ENCODE measurements at places on chromosomes 5 and 9.

DNA sequence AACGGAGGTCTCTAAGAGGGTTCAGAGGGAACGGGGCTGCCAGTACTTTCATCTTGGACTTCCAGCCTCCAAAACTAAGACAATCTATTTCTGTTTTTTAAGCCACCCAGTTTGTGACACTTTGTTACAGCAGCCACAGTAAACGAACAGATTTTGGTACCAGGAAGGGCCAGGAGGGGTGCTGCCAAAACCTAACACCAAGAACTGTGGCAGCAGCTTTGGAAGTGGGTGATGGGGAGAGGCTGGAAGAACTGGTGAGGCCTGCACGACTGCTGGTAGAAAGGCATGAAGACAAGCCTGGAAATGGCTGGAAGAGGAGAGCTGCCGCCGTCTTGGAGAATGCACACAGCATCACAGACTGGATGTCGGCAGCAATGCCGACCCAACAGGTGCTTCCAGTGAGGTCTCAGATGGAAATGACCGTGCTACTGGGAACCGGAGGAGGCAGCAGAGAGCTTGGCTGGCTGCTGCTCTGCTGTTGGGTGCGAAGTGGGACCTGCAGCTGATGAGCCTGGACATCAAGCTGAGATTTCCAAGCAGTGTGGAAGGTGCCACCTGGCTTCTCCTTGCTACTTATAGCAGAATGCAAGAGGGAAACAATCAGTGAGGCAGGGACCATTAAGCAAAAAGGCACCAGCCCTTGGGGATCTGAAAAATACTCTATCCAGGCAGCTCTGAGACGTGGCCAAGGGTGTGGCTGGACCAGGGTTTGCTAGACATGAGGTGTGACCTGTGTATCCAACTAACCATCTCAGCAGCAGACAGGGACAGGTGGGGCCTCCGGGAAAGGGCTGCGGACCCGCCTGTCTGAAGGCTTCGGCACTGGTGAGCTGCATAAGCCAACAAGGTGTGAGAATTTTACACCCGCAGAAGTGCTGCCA, 4.7 kb upstream of the TMEM210 start:
- no peak for DNase-seq

DNA sequence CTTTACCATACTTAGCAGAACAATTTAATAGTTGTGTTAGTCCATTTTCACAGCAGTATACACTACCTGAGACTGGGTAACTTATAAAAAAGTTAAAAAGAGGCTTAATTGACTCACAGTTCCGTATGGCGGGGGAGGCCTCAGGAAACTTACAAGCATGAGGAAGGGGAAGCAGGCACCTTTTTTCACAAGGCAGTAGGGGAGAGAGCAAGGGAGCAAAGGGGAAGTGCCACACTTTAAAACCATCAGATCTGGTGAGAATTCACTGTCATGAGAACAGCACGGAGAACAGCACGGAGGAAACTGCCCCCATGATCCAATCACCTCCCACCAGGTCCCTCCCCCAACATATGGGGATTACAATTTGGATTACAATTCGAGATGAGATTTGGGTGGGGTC, 269.9 kb downstream of the MTRR start:
- DNase-seq = no peak

DNA sequence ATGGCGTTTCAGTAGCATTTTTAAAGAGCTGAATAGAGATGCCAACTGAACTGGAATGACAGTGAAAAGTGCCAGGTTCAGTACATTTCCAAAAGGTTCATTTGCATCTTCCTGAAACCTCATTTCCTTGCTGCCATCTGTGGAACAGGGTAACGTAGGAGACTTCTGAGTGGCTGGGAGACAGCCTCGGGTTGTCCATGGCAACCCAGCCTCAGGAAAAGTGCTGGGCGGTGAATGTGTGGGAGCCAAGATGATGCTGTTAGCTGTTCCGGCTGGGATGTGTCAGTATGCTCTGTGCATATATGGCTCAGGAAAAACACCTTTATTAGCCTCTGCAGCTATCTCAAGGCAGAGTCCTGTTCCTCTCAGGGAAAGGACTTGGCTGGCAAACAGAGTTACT, 87.5 kb downstream of the KLHL3 start:
- DNase-seq = no peak

GRCh38 chr9:94879230-94879629, 152.7 kb downstream of the AOPEP start:
- DNase-seq = no peak

GRCh38 chr5:169411786-169412430, 111.0 kb upstream of the SLIT3 start:
- DNase-seq = no peak

GRCh38 chr9:89739511-89739910, 134.7 kb downstream of the GADD45G start:
- DNase-seq = no peak

- DNase-seq = no peak
These were observed 158.1 kb downstream of the NPR3 start for GRCh38 chr5:32869216-32869615.

GRCh38 chr5:132065951-132066701, 5.7 kb downstream of the IL3 start:
- no peak for DNase-seq

DNA sequence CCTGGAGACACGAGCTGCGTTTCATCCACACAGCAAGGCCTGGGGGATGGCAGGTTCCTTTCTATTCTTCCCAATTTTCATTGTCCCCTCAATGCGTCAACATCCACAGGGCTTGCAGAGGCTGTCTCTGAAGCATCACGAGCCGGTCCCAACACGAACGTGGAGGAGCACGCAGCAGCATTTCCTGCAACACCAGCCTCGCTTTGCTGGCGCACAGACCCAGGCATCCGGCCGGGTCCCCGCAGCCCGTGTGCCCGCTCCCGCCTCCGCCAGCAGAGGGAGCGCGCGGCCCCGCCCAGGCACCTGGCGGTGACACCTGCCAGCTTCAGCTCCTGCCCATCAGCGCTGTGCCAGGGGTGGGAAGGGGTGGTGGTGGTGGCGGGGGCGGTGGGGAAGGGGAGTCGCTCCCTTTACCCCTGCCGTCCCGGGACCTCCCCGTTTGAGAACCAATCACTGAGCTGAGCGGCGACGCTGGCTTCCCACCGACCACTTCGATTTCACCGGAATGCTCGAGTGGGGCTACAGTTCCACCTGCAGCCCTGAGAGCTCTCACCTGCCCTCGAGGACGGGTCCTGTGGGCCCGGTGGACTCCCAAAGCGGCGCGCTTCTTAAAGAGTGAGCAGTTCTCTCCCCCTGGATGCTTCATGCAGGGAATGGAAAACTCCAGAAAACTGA, 464.5 kb downstream of the ICE1 start:
- no peak for DNase-seq

DNA sequence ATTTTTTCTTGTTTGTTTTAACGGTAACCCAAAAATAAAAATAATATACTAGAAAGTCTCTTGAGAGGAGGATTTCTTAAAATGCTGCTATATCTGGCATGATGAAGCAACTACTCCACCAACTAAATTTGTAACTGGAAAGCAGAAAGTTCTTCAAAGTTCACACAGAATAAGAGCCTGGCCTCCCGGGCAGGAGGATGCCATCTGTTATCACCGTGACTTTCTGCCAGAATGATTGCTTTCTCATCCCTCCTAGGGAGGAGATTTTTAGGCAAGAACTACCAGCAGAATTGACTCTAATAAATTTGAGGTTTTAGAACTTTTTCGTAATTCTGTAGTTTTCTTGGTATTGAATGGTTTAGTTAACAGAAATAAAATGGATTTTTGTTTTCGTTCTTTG, 464.6 kb upstream of the ACTBL2 start:
- DNase-seq = no peak

- no peak for DNase-seq
These were observed 84.7 kb upstream of the TBC1D2 start for GRCh38 chr9:98339987-98340800.

GRCh38 chr9:105026451-105026850, 98.5 kb upstream of the ABCA1 start:
- DNase-seq = no peak

DNA sequence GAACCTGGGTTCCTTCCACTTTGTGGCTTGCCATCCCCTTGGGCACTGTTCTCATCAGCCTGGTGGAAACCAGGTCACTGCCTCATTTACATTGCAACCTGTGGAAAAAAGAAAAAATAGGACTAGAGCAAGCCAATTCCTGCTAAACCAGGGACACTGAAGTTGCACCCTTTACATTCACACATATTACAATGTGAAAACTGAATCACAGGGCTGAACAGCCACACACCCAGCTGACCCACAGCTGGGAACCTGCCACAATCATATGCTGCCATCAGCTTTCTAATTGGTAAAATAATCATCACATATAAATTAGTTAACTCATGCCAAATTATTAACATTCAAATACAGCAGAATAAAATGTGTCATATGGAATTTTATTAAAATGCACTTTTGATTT, 94.5 kb downstream of the CDH6 start:
- no peak for DNase-seq

DNA sequence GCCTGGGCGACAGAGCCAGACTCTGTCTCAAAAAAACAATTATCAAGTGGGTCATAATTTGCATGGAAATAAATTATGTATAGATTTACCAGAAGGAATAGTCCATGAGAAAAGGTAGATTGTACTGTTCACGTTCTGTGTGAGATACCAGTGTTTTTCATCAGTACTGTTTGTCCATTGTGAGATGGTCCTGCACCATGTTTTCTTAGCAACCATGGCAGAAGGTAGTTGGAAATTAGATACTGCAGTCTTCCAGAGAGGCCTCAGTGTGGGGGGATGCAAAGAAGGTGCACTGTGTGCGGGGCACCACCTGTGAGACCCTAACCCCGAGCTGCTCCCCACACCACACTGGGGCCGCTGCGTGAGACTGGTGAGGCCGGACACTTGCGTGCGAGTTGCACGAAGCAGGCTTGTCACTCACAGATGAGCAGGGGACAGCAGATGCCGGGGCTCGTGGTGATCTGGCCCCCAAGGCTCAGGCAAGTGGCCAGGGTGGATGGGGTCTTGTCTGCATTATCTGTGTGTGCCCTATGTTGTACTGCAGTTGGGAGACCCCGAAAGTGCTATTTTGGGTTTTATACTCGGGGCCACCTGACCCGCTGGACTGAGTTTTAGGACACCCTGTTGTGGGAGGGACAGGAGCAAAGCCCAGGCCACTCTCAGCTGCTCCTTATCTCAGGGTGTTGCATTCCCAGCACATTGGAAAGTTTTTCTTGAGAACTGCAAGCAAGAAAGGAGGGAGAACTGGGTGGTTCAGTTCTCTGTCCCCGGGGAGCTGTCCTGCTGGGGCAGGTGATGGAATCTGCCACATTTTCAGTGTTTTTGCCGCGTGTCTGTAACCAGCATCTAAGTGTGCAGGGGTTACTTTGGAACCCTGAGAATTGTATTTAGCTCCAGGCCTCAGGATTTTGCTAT, 61.9 kb downstream of the EHMT1 start:
- no peak for DNase-seq

- DNase-seq = no peak
These were observed 33.7 kb downstream of the ADAMTS2 start for GRCh38 chr5:179311581-179311980.

DNA sequence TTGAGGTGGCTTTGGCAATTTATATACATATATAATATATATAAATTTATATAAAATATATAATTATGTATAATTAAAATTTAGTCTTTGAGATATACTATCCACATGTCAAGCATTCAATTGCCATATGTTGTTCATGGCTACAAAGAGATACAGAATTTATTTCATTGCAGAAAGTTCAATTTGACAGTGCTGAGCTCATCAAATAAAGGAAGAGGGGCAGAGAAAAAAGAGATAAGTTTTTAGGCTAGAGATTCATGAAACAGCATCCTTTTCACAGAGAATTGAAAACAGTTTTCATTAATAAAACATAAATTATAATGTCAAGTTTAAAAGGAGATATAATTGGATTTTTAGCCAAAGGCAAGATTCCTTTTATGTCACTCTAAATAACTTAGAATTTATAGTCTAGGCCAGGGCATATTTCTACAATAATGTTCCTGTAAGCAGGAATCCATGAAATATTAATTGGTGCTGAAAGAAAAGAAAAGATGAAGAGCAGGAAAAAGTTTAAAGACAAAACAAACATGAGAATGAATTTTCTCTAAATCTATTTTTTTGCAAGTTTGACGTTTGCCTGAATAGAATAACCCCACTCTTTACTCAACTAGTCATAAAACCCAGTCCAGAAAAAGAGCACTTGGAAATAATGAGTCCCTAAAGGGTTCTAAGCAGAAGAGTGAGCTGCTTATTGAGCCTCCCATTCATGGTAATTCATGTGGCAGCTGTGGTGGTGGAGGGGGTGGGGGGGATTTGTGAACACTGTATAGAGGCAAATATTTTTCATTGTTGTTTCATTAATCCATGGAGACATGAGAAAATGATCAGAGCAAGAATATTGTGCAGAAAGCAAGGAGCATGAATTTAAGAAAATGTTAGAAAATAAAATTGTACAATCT, 1279.5 kb downstream of the CDH12 start:
- no peak for DNase-seq

DNA sequence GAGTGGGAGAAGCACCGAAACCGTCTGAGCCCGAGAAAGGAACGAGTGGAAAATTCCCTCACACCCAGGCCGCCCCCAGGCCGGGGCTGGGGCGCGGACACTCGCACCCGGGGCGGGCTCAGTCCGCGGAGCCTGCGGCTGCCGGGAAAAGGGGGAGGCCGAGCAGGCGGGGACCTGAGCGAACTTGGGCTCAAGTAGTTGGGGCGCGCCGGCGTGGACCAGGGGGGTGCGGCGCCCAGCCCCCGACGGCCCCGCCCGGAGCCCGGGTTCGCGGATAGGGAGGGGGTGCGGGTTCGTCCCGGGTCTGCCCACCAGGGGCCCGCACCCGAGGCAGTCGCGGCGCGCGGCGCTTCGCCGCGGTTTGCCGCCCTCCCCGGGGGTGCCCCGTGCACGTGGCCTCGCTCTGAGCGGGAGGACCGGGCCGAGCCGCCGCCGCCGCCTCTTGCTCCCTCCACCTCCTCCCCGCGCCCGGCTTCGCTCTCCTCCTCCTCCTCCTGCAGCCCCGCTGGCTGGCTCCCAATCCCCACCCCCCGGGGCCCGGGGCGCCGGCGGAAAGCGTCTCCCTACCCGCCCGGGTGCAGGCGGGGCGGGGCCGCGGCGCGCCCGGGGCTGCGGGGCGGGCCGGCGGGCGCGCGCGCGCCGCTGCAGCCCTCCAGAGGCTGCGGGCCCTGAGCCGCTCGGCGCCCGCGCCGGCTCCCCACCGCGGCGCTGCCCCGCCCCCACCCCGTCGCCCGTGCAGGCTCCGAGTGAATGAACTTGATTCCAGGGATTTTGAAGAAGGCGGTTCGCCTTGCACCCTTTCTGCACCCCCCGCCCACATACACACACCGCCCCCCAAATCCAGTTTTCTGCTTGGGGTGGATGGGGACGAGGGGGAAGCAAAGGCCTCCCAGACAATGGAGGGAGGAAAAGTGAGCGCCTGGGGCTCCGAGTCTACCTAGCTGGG, 1.3 kb upstream of the NFIB start:
- DNase-seq = no peak

GRCh38 chr9:69045821-69046220, 10.3 kb downstream of the FXN start:
- no peak for DNase-seq

- DNase-seq = no peak
These were observed 116.6 kb upstream of the HMHB1 start for GRCh38 chr5:143695244-143695864.

GRCh38 chr5:29516224-29516623, 1677.3 kb upstream of the CDH6 start:
- no peak for DNase-seq

- no peak for DNase-seq
These were observed 620.8 kb downstream of the HTR1A start for GRCh38 chr5:63341442-63341841.

- no peak for DNase-seq
These were observed 7.0 kb downstream of the DIPK1B start for GRCh38 chr9:136719195-136719880.
